Glomerular endothelial cell (primary cell): ENCODE measurements at places on chromosomes 7 and 10. TPM values are rescaled to one million over a fixed set of nuclear protein-coding genes. Genes with fewer than 3 reads are reported as not detected.

The PCLO gene
- total RNA-seq: 0.68 and 1.4 TPM in 2 replicates

The CALHM1 gene
- total RNA-seq: not detected in 2 replicates

The ANKRD1 gene
- 168 and 436 TPM in 2 replicates for total RNA-seq

The MGAM2 gene
- not detected in 2 replicates for total RNA-seq

The VWDE gene
- 0.35 TPM in 1 of 2 replicates, not detected in the other for total RNA-seq

The OR2A14 gene
- not detected in 2 replicates for total RNA-seq

The LIPN gene
- not detected in 2 replicates for total RNA-seq

The MNX1 gene
- total RNA-seq: 0.10 TPM in 1 of 2 replicates, not detected in the other

The FFAR4 gene
- total RNA-seq: not detected in 2 replicates

The FIS1 gene
- total RNA-seq: 214 and 276 TPM in 2 replicates

The NRAP gene
- total RNA-seq: not detected in 2 replicates

The CEP55 gene
- 6.5 and 18.4 TPM in 2 replicates for total RNA-seq

The CTAGE15 gene
- not detected in 2 replicates for total RNA-seq

The RALA gene
- 143 and 176 TPM in 2 replicates for total RNA-seq

The LIPK gene
- not detected in 2 replicates for total RNA-seq

The CYP3A5 gene
- 0.10 TPM in 1 of 2 replicates, not detected in the other for total RNA-seq

The TMEM209 gene
- total RNA-seq: 6.7 and 9.2 TPM in 2 replicates

The MMP21 gene
- 0.53 TPM in 1 of 2 replicates, not detected in the other for total RNA-seq

The MMD2 gene
- total RNA-seq: not detected in 2 replicates

The SAP25 gene
- 0.29 and 1.8 TPM in 2 replicates for total RNA-seq

The TMEM139 gene
- 0.82 and 1.1 TPM in 2 replicates for total RNA-seq

The MACC1 gene
- total RNA-seq: 0.19 TPM in 1 of 2 replicates, not detected in the other

The SRRT gene
- 71.4 and 79.4 TPM in 2 replicates for total RNA-seq

The SYNPO2L gene
- total RNA-seq: not detected in 2 replicates

The ANKRD61 gene
- total RNA-seq: not detected in 2 replicates

The IL6 gene
- 5.7 and 15.0 TPM in 2 replicates for total RNA-seq

The CALML3 gene
- not detected in 2 replicates for total RNA-seq

The CDHR3 gene
- 2.0 and 4.5 TPM in 2 replicates for total RNA-seq

The PRRT4 gene
- total RNA-seq: 0.35 TPM in 1 of 2 replicates, not detected in the other

The ANXA8 gene
- total RNA-seq: 0.12 TPM in 1 of 2 replicates, not detected in the other

The AFAP1L2 gene
- 3.4 and 8.6 TPM in 2 replicates for total RNA-seq

The SLC26A5 gene
- total RNA-seq: not detected in 2 replicates

The SLC16A12 gene
- total RNA-seq: 0.58 and 1.6 TPM in 2 replicates

The SLC26A4 gene
- 0.47 and 0.73 TPM in 2 replicates for total RNA-seq

The UTF1 gene
- not detected in 2 replicates for total RNA-seq

The ZNF107 gene
- total RNA-seq: 2.2 and 5.3 TPM in 2 replicates

The STEAP2 gene
- total RNA-seq: 0.05 and 0.70 TPM in 2 replicates

The POLR2J gene
- 50.5 and 54.8 TPM in 2 replicates for total RNA-seq

The SHTN1 gene
- total RNA-seq: 10.2 and 16.8 TPM in 2 replicates

The GNGT1 gene
- not detected in 2 replicates for total RNA-seq

The GPR141 gene
- not detected in 2 replicates for total RNA-seq

The CAPZA2 gene
- 111 and 128 TPM in 2 replicates for total RNA-seq

The GDF10 gene
- not detected in 2 replicates for total RNA-seq

The CNTNAP2 gene
- total RNA-seq: under 0.01 and 0.97 TPM in 2 replicates

The EIF5AL1 gene
- total RNA-seq: 0.53 TPM in 2 replicates

The HMX2 gene
- not detected in 2 replicates for total RNA-seq

The SPDYE8 gene
- not detected in 2 replicates for total RNA-seq

The C7orf33 gene
- not detected in 2 replicates for total RNA-seq

The GRM8 gene
- total RNA-seq: 0.19 TPM in 1 of 2 replicates, not detected in the other

The ALDH18A1 gene
- 71.4 and 78.2 TPM in 2 replicates for total RNA-seq

The CPN1 gene
- total RNA-seq: not detected in 2 replicates

The SLC18A2 gene
- total RNA-seq: 0.10 TPM in 1 of 2 replicates, not detected in the other

The NPY gene
- total RNA-seq: not detected in 2 replicates
